ENCODE measurements at places on chromosomes 4 and X.

GRCh38 chr4:87949961-87950360 lies 25.6 kb upstream of the SPP1 start:
- DNase-seq, result no peak

DNA sequence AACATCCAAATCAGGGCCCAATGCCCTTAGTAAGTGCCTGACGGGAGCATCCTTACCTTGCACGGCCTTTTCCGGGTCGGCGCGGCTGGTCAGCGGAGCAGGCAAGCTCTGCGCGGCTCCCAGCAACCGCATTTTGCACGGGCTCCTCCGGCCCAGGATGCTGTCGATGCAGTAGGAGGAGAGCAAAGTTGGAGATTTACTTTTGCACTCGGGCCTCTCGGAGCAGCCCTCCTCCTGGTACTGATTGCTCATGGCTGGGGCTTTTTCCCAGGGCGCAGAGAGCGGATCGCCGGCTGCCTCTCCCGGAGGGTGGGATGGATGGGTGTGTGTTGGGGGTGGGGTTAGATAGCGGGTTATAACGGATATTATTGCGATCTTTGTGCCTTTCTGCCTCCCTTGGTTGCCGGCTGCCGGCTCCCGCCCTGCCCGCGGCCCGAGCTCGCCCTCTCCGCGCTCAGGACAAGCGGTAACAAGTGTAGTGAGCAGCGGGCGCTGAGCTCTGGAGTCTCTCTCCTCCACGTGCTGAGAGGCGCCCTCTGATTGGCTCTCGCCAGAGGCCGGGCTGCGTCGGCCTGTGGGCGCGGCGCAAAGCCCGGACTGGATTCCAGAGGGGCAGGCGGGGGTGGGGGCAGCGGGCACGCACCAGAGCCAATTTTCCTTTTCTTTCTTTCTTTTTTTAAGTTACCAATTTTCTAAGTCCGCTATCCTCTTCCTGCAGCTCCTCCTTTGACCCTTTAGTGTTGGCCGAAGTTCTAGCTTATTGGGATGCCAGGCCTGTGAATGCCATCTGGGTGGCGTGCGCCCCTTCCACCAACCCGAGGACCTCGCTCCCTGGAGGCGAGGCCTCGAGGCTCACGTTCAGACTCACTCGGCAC lies at the start of gene ARX:
Gene ARX (minus strand): TSS at position 480 of the 875 bp plus-strand sequence. CDS start 228 bp downstream, at position 252.
- no peak for DNase-seq

GRCh38 chr4:167642250-167642649 lies 408.0 kb upstream of the SPOCK3 start:
- no peak for DNase-seq

DNA sequence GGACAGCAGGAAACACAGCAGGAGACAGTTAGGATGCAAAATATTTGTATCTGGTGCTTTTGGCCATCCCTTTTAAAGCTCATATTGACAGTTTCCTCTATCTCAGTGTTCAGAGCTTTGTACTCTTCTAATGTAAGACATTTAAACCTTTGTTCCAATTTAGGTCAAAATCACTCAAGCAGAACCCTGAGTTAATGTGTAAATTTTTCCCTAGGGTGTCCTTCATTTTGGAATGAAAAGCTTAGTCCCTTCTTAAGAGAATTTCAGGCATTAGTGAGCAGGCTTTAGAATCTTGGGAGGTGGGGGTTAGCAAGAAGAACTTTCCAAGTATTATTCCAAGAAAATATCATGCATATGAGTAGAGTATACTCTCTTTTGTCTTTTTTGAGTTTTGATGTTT lies 188.7 kb downstream of the GBA3 start:
- DNase-seq, result no peak

- DNase-seq, result no peak
Observed at GRCh38 chrX:48908600-48908999, 2.8 kb downstream of the SLC35A2 start.

- no peak for DNase-seq
Observed at GRCh38 chr4:105426187-105426897, 47.5 kb downstream of the PPA2 start.

Data from CD4-positive, alpha-beta T cell treated with Interleukin-6 for 4 hours (primary cell).